ENCODE measurements at places on chromosomes 5 and 9. TPM values are rescaled to one million over a fixed set of nuclear protein-coding genes. Genes with fewer than 3 reads are reported as not detected.

The AK8 gene
- 0.13 TPM for total RNA-seq

- DNase-seq: no peak
Observed at GRCh38 chr5:150026682-150027172, 26.2 kb downstream of the HMGXB3 start.

The SAXO1 gene
- not detected for total RNA-seq

DNA sequence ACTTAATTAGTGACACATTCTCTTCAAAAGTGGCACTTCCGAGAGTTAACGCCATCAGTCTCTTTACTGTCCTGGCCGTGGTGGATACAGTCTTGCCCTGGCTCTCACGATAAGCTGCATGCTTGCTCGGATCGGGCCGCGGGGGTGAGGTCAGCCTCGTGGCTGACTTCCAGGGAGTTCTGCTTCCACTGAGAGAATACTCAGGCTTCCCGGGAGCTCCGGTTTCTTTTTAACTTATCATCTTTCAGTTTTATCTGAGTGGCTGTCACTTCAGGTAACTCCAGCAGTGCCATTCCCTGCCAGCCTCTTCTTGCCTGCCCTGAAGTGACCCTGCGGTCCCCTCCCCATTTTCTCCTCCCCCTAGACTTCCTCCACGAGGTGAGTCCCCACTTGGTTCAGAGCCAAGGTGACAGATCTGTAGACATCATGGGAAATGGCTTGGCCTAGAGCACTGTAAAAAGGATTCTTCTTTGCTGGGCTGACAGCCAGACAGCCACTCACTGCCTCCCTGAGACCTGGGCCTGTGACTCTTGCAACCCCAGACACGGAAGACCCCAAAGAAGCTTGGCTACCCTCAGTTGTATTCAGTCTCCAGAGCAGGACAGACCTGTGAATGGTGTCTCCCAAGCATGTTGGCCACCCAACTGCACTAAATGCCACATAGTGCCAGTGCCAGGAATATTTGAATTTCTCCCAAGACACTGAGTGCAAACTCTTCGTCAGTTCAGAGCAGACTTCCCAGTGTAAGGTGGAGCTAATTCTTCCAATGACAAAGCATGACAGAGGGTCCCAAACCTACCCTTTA lies 95.1 kb downstream of the DAPK1 start:
- DNase-seq: peak; percentile 49

The PHF24 gene
- total RNA-seq: not detected

Data from SJSA1 (cell line).